ENCODE measurements at places on chromosomes 7 and 10. TPM values are rescaled to one million over a fixed set of nuclear protein-coding genes. Genes with fewer than 3 reads are reported as not detected.

- no peak for DNase-seq
Observed at GRCh38 chr7:28608731-28609130, 196.4 kb downstream of the CREB5 start.

GRCh38 chr10:111247781-111248389 is 171.1 kb downstream of the ADRA2A start:
- DNase-seq: no peak

DNA sequence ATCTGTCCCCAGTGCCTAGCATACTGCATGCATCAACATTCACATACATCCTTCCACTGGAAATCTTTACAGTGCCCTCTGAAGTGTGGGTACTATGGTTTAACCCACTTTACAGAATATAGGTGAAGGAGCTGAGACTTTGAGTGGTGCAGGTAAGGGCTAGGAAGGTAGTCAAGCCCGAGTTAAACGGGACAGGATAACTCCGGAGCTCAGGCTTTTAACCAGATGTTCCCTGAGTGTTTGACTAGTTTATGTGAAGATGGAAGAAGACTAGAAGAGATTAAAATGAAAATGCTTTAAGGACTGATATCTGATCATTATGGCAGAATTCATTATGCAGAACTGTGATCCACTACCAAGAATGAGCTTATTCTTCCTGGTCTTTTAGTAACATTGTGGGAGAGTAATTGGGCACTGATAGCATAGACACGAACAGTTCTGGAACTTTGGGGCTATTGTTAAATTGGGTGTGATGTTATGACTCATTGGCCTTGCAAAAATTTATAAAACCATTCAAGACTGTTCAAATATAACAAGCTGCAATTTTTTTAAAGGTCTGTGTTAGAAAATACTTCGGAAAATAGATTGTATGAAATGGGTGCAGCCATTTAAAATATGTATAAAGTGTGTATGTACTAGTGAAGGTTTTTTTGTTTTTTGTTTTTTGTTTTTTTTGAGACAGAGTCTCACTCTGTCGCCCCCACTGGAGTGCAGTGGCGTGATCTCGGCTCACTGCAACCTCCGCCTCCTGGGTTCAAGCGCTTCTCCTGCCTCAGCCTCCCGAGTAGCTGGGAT is 4.4 kb downstream of the CUL1 start:
- no peak for DNase-seq

GRCh38 chr10:103451831-103452505 is at the start of gene CALHM2:
TSS of gene CALHM2 (minus strand) at chr10:103452370. CDS start at chr10:103449941, 2,429 bp downstream.
- no peak for DNase-seq

DNA sequence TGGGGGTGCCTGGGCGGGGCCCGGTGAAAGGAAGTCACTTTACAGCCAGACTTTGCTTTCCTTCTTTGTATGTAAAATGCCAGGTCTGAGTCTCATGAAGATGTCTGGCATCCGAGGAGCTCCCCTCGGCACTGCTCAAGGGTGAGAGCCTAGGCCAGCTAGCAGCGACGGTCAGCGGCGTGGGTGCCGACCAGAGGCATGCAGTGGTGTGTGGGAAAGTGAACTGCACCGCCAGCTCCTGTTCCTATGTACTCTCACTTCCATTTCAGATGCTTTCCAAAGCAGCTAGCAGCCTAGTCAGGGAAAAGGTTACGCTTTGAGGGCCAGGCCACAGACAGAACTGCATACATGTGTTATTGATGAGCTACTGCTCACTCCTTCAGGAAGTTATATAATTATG is 172.8 kb downstream of the ZMYND11 start:
- no peak for DNase-seq

DNA sequence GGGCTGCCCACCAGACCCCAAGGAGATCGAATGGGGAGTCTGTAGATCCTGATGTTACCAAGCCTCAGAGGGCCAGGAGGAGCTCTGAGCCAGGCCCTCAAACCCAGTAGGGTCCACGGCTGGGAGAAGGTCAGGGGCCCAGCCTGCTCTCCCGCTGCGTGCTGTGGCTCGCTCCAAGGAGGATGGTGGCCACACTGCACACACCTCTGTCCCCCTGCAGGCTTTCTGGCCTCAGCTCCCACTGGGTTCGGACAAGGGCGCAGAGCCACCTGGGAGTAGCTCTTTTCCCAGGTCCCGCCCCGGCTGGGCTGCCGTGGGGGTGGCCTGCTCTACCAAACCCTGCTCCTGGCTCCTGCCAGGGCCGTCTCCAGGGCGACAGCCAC is 175.8 kb downstream of the ZNF248 start:
- no peak for DNase-seq

DNA sequence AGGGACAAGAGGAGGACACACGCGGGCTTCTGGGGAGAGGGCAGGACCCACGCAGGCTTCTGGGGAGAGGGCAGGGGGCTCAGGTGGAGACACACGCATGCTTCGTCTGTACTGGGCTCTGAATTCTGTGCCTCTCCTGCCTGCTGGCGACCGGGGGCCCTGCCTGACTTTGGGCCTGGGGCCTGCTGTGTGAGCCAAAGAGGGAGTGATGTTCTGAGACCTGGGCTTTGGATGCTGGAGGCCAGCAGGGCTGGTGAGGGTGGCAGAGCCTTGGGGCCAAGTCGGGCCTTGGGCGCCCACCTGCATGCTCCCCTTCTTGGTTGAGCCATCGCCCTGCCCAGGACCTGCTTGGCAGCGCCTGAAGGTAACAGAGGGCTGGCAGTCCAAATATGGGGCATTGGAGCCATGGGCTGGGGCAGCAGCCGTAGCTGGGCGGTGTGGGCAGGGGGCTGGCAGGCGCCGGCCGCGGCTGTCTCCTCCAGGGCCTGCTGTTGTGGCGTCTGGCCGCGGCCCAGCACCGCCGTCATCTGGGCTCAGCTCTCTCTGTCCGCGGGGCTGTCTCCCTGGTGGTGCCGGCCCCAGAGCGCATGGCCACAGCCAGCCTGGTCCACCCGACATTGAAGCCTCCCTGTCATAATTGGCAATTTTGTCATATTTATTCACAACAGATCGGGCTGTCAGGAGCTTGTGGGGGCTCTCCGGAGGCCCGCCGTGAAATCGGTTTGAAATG is 78.9 kb downstream of the UNCX start:
- DNase-seq: peak; percentile 17

GRCh38 chr10:16673443-16673842 is 143.8 kb downstream of the RSU1 start:
- DNase-seq: no peak

GRCh38 chr10:81026591-81026990 is 488.9 kb downstream of the SH2D4B start:
- no peak for DNase-seq

DNA sequence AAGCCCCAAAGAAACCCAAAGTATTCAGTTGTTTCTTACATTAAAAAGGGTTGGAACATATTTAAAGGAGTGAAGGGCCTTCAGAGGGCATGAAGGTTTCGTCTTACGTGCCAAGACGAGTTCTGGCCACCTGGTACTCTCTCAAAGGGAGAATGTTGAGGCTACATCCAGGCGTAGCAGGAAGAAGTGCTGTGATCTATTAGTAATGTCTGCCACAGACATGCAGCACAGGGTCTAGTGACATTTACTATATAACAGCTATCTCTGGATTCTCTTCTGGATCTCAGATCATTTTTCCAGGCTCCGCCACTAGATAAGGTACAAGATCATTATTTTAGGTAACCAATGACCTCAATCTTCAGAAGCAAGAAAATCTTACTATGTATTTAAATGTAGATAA is 76.5 kb upstream of the ARID5B start:
- DNase-seq: no peak

DNA sequence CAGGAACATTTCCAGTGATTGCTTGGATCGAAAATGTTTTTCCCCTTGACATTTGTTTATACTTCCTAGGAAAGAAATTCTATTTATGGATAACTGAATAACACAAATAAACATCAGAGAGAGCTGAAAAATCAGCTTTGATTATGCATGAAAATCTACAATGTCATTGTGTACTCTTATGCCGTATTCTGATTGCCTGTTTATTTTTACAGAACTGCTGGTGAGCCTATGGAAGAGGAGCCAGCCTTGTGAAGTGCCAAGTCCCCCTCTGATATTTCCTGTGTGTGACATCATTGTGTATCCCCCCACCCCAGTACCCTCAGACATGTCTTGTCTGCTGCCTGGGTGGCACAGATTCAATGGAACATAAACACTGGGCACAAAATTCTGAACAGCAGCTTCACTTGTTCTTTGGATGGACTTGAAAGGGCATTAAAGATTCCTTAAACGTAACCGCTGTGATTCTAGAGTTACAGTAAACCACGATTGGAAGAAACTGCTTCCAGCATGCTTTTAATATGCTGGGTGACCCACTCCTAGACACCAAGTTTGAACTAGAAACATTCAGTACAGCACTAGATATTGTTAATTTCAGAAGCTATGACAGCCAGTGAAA is 121.5 kb downstream of the TWIST1 start:
- DNase-seq: no peak

DNA sequence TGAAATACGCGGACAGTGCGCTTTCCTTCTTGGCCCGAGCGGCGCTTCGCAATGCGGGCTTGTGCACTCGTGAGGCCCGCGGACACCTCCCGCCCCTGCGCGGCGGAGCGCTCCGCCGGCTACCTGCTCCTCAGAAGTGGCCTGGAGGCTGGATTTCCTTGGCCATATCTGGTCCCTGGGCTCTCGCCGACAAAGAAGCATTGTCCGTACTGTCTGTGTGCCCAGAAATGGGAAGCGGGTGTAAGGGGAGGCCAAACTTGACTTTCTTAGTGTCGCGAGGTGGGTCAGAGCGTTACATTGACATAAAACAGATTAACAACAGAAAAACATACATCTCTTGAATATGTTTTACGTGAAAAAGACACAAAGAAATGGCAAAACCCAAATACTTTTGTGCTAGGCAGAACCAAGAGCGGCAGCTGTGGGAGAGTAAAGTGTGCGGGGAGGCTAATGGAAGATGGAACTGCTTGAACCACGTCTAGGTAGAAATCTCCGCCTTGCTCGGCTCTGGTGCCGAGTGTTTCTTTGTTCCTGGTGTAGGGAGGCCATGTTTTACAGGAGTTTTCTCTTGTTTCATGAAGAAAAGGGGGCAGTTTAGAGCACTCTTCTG is 1.4 kb downstream of the LANCL2 start:
- DNase-seq: no peak

DNA sequence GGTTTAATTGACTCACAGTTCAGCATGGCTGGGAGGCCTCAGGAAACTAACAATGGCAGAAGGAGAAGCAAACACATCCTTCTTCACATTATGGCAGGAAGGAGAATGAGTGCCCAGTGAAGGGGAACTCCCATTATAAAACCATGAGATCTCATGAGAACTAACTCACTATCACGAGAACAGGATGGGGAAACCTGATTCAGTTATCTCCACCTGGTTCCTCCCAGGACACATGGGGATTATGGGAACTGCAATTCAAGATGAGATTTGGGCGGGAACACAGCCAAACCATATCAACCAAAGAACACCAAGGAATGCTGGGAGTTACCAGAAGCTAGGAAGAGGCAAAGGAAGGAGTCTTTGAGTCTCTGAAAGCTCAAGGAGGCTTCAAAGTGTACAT is 94.3 kb downstream of the IPMK start:
- DNase-seq: no peak

GRCh38 chr10:84184517-84184916 is 9.8 kb upstream of the CDHR1 start:
- DNase-seq: no peak

DNA sequence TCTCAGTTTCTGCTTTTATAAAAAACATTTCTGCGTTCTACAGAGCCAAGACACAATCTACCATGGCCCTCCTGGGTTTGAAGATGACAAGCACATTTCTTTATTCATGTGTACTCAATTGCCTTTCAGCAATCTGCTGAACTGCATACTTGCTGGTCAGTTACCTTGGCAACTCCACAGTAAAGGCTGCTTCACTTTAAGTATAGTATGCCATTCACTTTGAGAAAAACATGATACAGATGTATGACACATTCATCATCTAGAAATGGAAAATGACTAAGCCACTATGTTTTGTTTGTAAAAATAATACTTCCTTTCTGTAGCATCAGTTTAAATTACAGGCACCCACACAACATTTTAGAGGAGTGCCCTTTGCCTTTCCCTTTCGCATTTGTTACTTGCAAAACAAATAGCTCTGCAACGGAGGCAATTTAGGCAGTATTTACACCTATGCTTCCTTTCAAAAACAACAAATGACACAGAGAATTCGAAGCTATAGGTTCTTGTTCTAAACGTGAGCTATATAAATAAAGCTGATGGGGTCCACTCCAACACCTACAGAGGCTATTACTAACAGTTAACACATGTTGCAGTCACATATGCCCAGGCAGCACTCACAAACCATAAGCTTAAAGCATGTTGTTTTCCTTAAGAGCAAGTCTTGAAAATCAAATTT is 23.5 kb downstream of the SGCE start:
- DNase-seq: no peak

- no peak for DNase-seq
Observed at GRCh38 chr7:143327903-143328302, 12.0 kb downstream of the CLCN1 start.

GRCh38 chr10:100014071-100014762 is 4.5 kb upstream of the DNMBP start:
- no peak for DNase-seq

DNA sequence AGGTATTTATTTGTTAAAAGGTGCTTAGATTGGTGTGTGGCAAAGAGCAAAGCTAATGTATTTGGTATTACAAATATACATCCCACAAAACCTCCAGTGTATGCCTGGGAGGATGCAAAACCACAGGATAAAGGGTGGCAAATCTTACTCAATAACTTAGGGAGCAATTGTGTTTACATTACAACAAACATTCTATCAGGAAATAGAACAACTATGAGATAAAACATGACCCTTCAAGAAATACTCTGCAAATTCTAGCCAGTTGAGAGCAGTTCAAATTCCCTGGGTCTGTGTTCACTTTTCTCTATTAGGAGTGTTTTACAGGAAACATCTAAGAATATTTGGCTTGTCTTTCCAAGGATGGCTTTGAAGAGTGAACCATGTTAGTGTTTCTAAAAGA is 64.9 kb downstream of the CUL1 start:
- DNase-seq: no peak

DNA sequence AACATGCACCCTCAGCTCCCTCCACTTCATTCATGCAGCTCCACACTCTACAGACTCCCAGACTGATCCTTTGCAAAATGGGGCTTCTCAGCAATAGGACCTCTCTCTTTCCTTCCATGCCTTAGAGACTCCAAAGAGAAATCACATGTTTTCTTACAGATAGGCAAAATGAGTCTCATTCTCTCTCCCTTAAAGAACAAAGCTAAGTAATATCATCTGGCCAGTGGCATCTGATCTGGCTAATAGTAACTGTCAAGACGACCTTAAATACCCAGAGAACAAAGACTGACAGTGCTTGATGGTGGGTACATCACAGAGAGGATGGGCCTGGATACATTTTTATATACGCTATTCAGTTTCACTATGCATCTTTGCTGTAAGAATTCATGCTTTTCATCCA is 43.1 kb upstream of the CALD1 start:
- no peak for DNase-seq

GRCh38 chr7:26664735-26665416 is 199.5 kb downstream of the SKAP2 start:
- DNase-seq: no peak

Gene BHLHA15
- 1.0 TPM for total RNA-seq

Gene PAXIP1
- 21.3 TPM for total RNA-seq

Gene CH25H
- total RNA-seq: not detected

Gene DPYSL4
- total RNA-seq: 14.4 TPM

Gene MRC1
- not detected for total RNA-seq

Gene COL13A1
- 14.1 TPM for total RNA-seq

Gene H2BK1
- not detected for total RNA-seq

Gene CPA2
- total RNA-seq: 0.73 TPM
